NCI-H748 treated with DMSO at 0.1 percent for 48 hours (cell line): ENCODE measurements at places on chromosomes 12 and 14.
A peak's percentile ranks its signal among the peaks of the same experiment; 100 is the strongest.

DNA sequence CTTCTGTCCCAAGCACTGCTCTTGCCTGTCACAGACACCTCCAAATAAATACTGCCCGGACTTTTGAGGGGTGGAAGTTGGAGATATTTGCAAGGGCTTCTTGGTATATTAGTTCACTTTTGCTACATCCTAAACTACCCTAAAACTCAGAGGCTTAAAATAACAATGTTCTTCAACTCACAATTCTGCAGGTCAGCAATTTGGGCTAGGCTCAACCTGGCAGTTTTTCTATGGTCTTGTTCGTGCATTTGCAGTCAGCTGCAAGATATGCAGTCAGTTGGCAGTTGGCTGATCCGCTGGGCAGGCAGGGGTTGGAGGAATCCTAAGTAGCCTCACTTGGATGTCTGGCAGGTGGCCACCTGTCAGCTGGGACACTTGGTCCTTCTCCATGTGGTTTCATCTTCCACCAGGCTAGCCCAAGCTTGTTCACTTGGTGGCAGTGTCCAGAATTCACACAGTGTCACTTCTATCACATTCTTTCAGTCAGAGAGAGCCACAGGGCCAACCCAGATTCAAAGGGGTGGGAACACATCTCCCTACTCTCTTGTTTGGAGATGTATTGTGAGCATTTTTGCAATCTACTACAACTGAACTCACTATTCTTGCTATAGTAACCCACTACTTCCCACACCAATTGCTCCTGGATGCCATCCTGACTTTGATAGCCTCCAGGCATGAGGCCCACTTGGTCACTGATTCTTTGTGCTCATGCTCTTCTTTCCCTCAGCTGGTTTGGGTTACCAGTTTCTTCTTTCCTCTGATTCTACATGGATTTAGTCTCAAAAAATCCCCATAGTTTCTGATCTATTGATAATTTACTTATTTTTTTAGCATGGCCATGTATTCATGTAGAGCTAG, 27.8 kb upstream of the CAPRIN2 start:
- no peak for DNase-seq

DNA sequence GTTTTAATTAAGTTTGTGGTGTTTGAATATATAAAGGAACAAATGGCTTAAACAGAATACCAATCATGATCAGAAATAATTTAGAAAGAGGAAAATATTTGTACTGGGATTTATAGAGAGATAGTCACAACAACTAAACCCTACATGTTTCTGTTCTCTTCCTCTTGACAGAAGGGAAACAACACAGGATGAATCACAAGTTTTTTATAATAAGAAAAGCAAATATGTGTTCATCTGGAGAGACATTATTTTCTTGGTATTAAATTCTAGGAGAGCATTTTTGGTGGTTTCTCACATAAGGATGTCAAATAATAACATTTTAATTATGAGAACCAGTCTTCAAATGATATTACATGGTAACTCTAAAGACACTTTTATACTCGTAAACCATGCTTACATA, 232.9 kb upstream of the PKP2 start:
- no peak for DNase-seq

DNA sequence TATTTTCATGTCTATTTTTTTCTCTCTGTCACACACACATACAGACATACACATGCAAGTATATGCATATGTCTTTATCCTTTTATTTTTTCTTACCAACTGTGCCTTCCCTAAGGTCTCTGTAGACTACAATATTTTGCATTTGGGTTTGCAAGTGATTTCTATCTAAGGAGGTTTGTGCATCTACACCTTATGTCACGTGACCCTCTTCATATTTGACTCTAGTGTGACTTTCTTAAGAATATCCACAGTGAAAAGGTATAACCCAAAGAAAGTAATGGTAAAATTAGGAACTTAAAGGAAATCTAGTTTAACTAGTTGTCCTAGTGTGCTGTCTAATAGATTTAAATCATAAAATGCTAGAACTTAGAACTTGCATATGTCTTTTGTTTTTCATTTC, 298.8 kb upstream of the LRIG3 start:
- DNase-seq: no peak

DNA sequence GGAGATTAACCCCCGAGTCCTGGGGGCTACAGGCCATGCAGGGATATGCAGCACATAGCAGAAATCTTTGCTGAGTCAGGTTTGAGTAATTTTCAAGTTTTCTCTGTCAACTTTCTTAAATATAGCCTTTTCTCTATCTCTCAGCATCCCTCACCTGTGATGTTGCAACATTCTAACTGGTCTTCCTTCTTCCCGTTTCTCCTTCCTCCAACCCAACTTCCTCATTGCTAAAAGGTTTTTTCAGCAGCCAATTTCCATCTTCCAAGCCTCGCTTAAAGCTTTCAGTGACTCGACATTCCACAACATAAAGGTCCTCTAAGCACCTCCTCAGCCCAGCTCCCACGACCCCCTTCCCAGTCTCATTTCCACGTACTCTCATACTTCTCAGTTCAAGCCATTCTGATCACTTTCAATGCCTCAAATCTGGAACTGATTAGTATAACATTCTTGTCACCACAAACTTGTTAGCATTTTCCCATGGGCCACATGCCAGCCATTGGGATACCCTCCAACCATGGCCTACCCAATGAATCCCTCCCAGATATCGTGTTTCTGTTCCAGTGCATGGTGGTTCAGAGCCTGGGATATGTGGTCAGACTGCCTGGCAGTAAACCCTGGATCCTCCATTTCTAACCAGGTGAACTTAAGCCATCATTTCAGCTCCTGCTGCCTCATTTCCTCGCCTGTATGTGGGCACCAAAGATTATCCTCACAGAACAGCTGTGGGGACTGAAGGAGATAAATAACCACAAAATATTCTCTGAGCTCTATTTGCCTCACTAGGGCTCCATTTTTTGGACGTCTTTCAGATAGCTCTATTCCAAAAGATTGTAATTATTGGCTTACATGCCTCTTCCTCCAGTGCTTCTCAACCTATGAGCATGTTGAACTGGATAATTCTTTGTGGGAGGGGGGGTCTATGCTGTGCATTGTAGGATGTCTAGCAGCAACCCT, 65.8 kb downstream of the KCNK10 start:
- no peak for DNase-seq

DNA sequence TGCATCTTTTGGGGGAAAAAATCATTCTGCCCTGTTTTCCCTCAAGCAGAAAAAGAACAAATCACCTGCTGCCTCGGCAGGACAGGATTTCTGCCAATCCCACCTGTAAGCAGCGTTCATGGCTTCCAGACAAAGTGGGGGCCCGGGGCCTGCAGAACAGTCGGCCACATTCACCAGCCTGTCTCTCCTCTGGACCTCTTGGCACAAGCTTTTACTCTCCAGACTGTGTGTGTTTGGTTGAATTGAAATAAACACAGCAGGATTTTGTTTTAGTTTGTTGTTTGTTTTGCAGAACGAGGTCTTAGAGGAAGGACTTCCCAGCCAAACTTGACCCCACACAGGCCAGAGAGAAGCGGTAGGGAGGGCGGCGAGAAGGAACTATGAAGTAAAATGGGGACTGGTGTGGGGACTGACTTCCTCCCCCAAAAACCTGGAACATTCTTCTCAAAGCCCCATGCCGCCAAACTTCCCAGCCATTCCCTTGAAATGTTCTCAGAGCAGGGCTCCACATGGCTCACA, 41.7 kb upstream of the FOS start:
- DNase-seq: no peak

DNA sequence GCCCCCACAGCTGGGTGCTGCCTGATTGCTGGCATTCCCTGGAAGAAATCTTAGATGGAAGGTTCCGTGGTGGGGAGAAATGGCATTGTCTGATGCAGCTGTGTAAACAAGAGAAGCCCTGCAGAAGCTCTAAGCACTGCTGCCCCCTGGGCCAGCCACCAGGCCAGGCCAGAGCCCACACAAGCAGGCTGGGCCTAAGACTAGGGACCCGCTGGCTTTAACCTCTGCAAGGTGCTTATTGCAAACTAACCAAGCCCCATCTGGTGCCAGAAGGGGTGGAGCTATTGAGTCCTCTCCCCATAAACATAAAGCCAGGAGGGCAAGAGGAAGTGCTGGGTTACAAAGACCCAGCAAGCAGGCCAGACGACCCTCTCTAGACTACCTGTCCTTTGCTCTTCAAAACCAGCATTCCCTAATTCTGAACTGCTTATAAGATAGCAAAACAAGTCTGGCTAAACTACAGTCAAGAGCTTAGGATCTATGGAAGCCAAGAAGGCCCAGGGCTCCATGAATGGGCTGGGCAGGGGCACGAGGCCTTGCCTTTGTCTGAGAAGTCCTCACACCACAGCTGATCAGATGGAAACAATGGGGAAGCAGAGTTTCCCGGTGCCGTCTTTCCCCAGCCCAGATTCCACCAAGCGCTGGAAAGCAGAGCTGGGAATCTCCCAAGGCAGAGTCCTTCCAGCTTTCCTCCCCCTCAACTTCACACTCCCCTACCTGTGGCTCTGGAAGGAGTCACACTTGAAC, 28.8 kb downstream of the P2RX4 start:
- DNase-seq: peak; percentile 55

DNA sequence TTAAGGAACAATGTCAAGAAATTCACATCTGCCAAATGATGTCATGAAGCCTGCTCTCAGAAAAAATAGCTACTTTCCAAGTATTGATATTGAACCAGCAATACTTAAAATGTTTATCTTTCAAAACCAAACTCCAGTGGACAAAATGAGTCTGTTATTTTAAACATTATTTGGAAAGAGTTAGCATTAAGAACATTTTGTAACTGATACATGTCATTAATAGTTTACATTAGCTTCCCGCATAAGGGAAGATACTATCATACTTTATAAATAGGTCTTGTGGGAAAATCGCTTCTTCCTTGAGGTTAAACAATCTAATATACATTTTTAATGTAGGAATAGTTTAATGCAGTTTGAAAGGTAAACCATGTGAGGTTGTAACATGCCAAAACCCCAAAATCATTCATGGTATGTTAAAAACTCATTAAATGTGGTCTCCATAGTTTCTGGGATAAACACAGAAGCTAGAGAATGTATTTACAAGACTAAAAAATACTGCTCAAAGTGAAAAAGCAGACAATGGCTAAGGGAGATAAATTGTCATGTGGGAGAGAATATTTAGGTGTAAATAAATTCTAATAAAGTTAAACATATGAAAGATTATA, 73.4 kb upstream of the ATP2B1 start:
- no peak for DNase-seq

DNA sequence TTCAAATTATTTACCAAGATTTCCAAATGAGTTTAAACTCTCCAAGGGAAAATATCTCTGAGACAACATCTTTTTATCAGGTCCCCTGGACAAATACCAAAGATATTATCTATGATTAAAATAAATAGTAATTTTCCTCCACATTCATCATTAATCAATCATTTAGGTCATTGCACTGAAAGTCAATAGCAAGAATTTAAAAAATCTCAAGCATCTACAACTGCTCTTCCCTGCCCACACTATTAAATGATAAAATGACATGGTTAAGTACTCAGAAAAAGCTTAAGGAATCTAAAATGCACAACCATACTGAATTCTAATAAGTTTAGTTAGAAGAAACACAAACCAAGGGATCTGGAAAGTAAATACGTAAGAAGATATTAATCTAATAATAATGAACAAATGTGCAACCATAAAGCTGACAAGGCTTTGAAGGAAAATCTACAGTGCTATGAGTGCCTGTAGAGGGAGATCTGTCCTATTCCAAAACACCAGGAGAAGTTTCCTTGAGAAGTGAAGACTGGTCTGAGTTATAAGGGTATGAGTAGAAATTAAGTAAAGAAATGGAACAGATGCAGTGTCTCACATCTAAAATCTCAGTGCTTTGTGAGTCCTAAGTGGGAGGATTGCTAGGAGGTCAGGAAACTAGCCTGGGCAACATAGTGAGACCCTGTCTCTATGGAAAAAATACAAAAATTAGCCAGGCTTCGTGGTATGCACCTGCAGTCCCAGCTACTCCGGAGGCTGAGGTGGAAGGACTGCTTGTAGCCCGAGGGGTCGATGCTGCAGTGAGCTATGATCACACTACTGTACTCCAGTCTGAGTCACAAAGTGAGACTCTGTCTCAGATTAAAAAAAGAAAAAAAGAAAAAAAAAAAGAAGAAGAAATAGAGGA, 19.2 kb downstream of the INTS13 start:
- DNase-seq: no peak

- peak; percentile 80 for DNase-seq
These were observed 567 bp downstream of the FUT8 start for GRCh38 chr14:65412856-65413738.

- DNase-seq: no peak
These were observed 30.4 kb downstream of the DENND5B start for GRCh38 chr12:31560516-31560915.

DNA sequence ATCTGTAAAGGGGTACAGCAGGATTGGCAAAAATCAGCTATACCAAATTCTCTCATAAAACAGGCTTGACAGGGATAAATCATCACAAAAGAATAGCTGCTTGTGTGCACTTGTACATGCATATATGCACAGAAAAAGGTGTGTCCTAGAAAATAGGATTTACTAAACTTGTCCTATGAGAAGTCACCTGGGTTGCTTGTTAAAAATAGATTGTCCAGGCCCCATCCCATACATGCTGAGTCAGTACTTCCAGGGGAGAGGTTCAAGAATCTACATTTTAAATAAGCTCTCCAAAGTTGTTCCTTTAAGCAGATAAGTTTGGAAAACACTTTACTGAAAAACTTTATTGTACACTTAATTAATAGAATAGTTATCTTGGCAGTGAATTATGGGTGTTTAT, 123.1 kb downstream of the ANO6 start:
- DNase-seq: no peak

DNA sequence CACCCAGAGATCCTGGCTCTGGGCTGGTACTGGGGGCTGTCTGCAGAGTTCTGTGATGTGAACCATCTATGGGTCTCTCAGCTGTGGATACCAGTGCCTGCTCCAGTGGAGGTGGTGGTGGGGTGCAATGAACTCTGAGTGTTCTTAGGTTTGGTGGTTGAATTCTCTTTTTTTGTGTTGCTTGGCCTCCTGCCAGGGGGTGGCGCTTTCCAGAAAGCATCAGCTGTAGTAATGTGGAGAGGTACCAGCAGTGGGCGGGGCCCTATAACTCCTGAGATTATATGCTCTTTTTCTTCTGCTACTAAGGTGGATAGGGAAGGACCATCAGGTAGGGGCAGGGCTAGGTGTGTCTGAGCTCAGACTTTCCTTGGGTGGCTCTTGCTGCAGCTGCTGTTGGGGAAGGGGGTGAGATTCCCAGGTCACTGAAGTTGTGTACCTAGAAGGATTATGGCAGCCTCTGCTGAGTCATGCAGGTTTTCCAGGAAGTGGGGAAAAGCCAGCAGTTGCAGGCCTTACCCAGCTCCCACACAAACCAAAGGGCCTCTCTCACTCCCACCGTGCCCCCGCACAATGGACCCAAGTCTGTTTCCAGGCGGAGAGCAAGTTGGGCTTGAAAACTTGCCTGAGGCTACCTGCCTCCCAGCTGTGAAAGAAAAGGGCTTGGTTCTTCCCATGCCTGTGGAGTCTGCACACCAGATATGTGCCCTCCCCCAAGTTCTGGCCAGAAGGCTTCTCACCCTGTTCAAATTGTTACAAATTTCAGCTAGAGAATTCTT, 18.6 kb downstream of the CCER1 start:
- DNase-seq: no peak

DNA sequence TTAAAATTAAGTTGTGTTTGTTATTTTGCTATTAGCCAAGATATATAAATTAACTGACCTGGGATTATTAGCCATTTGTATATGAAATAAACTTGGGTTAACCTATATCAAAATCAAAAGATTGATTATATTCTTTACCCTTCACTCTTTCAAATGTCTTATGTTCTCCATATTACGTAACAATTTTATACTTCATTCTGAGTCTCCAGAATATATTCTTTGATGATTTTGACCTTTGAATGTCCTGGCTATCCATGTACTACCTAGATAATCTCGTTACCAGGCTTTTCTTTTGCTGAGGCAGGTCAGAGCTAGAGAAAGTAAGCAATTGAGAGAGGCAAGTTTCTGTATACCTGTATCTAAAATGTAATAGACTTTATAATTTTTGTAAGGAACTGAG, 3.6 kb downstream of the PPM1A start:
- no peak for DNase-seq
